ENCODE measurements at places on chromosomes 6 and 20.
A peak's percentile ranks its signal among the peaks of the same experiment; 100 is the strongest.

GRCh38 chr6:107344981-107345380 is 114.4 kb downstream of the PDSS2 start:
- no peak for DNase-seq

DNA sequence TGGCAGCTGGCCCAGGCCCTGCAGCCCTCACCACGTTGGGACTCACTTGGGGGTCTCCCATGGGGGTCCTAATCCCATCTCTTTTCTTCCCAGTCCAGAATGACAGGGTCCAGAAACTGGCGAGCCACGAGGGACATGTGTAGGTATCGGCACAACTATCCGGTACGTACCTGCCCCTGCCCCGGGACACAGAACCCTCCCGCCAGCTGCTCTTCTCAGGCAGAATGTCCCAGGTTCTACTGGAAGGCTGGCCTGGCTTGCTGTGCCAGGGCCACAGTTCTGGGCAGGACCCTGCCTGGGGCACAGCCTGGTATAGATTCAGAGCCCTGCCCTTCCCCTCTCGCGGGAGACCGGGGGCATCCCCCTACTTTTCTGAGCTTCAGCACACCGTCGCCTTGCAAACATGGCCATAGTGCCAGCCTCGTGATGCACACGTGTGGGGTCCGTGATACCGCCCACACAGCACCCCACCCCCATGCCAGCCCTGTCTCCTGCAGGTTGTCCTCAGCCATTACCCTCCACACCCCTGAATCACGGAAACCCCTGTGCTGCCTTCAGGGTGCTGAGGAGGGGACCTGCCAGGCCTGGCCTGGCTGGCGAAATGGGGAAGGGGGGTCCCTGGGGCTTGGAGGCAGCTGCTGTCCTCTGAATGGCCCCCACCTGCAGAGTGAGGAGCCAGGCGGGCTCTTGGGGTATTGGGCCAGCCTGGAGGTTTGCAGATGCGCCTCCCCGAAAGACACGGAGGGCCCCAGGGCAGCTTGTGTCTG is 3.0 kb downstream of the OGFR start:
- DNase-seq, result no peak

GRCh38 chr6:88908598-88909548 is 54.5 kb downstream of the RNGTT start:
- no peak for DNase-seq

DNA sequence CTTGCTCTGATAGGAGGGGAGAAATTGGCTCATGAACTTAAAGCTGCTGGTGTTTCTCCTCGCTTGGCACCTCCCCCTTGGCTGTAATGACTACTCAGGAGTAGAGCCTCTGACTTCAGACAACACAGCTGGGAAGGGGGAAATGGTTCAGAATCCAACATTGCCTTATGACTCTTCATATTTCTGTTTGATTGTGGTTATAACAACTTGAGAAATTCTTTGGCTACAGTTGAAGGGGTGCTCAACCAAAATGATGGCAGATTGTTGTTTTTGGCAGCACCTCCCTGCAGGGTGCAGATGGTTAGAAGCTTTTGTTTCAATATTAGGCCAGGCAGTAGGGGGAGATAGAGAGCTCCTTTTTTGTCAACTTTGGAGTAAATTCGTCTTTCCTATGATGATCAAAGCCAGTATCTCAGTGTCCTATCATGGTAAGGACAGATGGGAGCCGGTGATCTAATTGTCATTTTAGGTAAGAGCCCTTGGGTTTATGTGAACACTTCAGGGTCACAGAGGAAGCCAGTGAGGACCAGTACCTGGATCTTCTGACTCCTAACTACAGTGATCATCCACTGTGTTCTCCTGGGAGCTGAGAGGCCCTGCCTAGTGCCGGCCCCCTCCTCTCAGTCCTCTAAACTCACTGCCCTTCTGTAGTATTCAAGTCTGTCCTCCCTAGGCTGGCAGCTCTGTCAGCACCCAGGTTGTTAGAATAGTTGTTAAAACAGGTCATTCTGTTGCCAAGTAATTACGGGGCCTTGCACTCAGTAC is 39.9 kb downstream of the RPRD1B start:
- peak; percentile 28 for DNase-seq

GRCh38 chr6:127131275-127131674 is 12.8 kb downstream of the RSPO3 start:
- no peak for DNase-seq

DNA sequence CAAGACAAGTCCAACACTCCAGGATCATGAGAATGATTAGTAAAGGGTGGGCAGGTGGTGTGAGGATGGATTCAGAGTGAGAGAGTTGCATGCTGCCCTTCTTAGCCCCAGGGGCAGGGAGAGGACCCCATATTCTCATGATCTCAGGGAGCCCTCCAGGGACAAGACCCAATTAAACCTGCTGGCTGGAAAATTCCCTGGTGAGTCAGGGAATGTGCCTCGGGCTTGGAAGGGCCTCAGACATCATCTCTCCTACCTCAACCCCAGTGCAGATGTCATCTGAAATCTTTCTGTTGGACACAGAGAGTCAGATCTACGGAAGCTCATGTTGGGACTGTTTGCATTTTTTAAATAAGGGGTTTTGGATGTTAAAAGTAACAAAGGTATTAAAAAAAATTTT is 9.2 kb upstream of the SIRPD start:
- DNase-seq, result no peak

- DNase-seq, result peak; percentile 21
Observed at GRCh38 chr6:144286503-144287393, 1.6 kb downstream of the UTRN start.

DNA sequence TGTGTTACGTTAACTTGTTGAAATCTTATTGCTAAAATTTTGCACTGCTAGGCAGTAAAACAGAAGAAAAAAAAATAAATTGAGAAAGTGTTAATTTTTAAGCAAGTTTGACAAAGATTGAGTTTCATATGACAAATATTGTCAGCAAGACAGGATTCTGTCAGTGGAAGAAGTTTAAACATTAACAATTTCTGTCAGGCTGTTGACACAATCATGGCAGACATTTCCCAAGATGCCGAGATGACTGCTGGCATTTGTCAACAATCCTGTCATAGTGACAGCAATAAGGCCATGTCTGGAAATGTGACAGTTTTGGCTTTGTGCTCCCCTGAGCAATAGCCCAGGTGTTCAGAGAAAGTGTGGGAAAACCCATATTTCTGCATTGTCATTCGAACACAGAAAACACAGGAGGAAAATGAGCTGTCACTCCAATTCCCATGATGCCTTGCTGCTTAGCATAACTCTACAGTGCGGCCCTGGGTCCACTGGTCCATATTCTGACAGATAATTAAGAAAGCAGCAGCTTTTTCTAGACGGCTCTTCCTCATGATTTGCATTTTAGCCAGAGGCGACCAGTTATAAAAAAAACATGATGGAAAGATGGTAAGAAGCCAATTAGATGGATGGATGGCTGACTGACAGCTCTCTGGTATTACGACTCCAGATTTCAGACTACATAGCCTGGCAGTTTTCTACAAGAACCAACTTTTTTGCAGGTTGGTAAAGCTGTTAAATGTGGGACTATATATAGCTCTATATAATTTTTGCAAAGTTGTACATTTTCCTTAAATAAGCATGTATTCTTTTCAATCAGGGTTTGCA is 43.6 kb upstream of the DEFB112 start:
- no peak for DNase-seq

DNA sequence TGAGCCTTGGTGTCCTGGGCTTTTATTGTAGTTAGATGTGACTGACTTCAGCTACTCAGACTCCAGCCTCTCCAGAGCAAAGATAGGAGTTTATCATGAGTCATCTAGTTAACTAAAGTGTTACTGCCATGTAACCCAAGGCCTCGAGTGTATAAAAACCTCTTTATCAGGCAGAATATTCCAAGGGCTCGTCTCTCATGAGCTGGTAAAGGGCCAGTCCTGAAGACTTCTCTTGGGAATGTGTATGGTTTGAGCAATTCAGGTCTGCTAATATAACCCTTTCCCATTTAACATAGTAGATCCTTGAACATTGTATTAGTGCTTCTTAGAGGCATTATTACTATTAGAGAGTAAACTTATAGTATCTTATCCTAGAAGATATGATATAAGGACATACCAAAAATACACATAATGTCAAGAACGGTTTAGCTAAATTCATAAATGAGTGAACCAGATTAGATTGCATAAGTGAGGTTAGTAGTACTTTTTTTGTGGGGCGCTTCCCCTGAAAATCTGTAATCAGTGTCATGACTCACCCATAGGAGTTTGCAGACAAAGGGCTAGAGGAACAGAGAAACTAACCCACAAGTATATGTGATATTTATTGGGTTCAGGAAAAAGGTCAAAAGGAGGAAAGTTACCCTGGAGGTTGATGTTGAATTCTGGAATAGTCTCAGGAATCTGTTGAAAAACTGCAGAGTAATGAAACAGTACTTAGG is 16.0 kb downstream of the DSE start:
- no peak for DNase-seq

GRCh38 chr6:168206186-168206585 is 113.4 kb downstream of the DACT2 start:
- no peak for DNase-seq

DNA sequence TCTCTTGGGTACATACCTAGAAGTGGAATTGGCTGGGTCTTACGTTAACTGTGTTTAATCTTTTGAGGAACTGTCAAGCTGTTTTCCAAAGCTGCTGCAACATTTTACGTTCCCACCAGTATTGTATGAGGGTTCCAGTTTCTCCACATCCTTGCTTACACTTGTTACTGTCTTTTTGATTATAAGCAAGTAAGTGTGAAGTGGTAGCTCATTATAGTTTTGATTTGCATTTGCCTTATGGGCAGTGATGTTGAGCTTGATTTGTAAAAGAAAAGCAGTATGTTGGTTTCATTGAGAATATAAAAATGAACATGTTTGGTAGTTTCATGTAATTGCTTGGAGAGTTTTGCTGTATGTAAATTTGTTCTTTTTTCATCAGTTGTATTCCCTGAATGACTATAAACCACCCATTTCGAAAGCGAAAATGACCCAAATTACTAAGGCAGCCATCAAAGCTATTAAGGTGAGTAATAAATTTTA is 40.4 kb downstream of the SCAF8 start:
- no peak for DNase-seq

GRCh38 chr20:54291339-54292010 is 83.6 kb downstream of the PFDN4 start:
- DNase-seq, result no peak

DNA sequence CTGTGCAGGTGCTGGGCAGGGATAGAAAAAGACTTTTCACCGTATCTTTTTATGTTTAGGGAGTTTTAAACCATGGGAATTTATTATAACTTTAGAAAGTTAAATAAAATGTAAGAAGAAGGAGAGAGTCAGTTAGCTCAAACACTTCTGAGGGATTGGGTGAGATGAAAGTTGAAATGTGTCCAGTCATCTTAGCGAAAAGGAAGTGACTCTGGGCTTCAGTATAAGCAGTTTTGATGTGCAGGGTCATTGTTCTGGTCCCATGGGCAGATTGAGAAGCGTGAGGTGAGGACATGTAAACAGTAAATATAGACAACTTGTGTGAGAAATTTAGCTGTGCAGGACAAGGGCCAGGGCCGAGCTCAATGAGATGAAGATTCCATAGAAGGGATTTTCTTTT is 66.9 kb downstream of the TOX2 start:
- no peak for DNase-seq

DNA sequence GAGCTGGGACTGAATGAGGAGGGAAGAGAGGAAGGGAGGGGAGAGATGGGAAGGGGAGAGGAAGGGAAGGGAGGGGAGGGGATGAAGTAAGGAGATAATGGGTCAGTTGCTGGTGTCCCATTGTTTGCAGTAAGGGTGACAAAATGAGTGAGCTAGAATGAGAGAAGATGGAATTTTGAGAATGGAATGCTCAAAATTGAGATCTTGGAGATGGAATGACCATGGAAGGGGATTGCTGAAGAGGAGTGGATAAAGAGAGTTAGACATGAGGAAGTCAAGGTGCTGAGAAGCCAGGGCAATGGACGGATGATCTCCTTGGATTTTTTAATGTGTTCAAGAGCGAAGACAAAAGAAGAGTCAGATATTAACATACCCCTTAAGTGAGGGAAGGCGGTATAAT is 80.5 kb upstream of the SSTR4 start:
- DNase-seq, result no peak

DNA sequence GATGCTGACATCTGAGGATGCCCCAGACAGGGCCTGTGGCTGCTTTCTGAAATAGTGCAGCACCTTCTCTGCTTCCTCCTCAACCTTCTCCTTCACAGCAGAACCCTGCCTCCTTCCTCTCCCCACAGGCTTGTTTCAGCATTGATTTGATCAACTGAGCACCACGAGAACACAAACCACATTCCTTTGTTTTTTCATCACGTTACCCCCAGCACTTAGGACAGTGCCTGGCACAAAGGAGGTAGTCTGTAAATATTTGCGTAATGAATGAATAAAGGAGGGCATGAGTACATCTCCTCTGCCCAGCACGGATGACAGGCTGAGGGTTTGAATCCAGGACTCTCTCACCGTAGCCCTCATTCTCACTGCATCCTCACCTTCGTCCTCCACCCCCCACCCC is 21.3 kb upstream of the WFDC2 start:
- DNase-seq, result no peak

- DNase-seq, result peak; percentile 45
Observed at GRCh38 chr20:57509665-57510237, 15.2 kb downstream of the CTCFL start.

GRCh38 chr6:137369136-137369535 is 125.1 kb downstream of the OLIG3 start:
- no peak for DNase-seq

DNA sequence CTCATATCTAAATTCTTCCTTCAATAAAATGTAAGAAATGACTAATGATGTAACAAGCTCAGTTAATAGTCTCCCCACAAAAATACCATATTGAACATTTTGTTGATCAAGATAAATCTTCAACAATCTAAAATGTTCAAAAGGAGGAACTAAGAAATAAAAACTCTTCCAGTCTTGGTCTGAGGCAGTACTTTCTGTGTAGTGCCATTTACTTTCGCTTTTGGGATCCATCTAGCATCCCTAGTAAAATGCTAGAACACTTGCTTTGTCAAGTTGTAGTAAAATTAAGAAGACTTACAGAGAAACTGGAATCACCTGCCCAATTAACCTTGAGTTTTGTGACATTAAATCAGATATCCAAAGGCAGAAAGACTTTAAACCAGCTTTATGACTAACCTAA is 246.4 kb downstream of the KHDRBS2 start:
- no peak for DNase-seq

GRCh38 chr20:1207293-1207878 is 4.1 kb downstream of the C20orf202 start:
- DNase-seq, result no peak

- DNase-seq, result no peak
Observed at GRCh38 chr6:145420599-145420998, 314.7 kb downstream of the EPM2A start.

Data from activated CD4-positive, alpha-beta T cell treated with anti-CD3 and anti-CD28 coated beads for 36 hours (primary cell).